CD4-positive, alpha-beta T cell treated with Interleukin-4 for 1 hour (primary cell): ENCODE measurements at places on chromosomes 11 and 22.
A peak's percentile ranks its signal among the peaks of the same experiment; 100 is the strongest.

- no peak for DNase-seq
Measured at GRCh38 chr22:45867118-45867905, 109.7 kb downstream of the WNT7B start.

- DNase-seq = no peak
Measured at GRCh38 chr22:29907753-29908515, 25.0 kb downstream of the MTMR3 start.

DNA sequence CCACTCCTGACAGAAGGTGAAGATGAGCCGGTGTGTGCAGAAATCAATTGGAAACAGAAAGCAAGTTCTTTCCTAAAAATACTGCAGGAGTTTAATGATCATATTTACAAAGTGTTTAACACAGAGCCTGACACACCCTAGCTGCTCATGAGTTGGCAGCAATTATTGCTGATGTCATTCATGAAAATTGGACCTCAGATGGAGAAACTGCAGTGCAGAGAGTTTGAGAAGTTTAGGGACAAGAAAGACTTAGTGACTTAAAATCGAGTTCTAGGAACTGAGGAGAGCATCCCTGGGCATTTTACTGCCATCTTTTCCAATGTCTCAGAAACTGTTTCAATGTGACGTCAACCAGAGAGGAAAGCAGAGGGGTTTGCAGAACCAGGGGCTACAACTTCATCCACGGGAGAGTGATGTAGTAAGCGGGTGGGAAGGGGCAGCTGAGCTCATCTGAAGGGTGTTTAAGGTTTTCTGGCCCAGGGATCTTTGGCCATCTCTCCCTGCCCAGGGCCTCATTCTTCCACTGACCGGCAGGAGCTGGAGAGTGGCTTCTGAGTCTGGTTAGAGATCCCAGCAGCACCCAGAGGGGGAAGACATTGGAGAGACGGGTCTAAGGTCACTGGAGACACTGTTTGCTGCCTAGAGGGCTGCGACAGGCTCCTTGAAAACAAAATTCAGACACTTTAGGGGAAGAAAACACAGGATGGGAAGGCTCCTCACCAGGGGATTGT lies 21.1 kb upstream of the IGLL5 start:
- DNase-seq = no peak

DNA sequence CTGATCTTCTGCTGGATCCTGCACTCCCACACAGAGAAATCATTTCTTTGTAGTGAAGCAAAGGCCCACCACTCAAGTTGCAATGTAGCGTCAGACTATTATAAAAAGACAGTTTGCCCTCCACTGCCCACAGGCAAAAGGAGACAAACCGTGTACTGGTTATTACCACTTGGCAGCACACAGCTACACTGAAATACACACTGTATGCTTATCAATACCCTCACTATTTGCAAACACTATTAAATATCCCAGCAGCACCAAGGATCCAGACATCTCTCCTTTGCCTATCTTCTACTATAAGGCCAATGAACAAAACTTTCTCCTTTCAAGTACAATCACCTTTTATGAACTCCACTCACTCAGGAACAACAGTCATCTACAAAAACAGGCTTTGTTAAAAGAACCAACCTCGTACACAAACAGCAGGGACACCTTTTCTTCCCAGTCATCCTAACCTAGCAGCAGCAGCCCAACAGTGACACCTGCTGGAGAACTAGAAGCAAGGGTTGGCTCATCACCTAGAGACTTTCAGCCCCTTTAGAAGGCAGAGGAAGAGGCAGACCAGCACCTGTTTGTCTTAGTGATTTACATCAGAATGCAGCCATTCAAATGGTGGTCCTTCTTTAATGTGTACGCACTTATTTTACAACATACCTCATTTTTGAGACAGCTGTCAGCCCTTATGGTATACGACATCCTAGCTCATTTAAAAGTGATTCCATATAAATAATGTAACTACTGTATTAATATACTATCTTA lies 56.1 kb downstream of the AMBRA1 start:
- peak; percentile 63 for DNase-seq

- no peak for DNase-seq
Measured at GRCh38 chr11:101363706-101364275, 220.0 kb downstream of the TRPC6 start.

GRCh38 chr22:49294656-49295464 lies 532.8 kb downstream of the BRD1 start:
- DNase-seq = no peak

DNA sequence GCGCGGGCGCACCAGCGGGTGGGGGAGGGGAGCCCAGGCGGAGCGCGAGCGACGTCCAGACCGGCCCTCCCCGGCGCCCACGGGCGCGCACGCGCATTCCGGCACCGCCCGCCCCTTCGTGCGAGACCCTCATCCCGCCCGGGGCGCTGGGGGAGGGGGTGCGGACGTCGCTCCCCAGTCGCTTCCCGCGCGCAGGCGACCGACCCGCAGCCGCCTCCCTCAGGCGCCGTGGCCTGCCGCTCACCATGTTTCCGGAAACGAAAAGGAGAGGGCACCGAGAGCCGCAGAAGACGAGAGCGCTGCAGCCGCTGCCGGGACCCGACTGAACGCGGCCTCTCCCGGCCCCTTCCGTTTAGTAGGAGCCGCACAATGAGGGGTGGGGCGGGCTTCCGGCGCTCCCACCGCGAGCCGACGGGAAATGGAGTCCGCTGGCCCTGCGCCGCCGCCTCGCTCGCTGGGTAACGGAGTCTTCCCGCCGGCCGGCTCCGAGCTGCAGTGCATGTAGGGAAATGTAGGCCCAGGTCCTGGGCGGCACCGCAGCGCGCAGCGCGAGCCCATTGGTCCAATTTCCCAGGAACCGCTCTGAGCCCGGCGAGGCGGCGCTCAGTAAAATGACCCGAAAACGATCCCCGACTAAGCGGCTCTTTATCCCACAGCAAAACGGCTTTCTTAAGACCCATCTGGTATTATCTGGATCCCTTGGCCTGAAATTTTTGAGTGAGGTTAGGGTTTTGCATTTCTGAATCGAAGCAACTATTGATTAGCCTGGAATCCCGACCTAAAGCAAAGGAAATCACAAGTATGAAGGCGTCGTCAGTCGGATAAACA lies at the start of gene CFL1:
TSS of gene CFL1 (minus strand) at position 328 of the 828 bp plus-strand sequence. CDS start at position 247, 81 bp downstream.
- peak; percentile 97 for DNase-seq

DNA sequence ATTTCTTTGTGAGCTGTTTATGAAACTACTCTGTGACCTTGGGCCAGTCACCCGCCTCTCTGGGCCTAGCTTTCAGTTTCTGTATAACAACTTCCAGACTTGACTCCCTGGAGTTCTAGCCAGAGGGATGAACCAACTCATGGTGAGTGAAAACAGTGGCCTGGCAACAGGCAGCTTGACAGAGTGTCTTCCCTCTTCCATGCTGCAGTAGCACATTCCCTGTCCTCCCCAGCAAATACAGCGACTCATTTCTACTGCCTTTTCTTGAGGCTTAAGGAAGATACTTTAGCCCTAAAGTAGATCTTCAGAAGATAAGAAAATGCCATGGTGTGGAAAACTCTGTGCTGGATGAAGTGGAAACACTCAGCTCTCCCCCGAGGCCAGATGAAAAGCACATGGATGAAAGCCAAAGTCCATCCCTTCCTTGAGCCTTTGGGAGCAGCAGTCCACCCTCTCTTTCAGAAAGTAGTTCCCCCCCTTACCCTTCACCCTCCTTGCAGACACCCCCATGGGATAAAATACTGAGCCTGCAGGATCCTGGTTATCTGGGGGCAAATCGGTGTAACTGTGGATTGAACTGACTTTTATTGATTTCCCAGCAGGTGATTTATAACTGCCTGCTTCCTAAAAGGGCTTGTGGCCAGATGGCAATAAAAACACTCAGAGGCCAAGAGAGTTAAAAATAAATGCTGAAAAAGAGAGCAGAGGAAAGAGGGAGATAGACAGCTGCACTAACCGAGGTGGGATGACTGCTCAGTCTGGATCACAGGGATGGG lies 24.1 kb downstream of the IRAG1 start:
- DNase-seq = no peak

- no peak for DNase-seq
Measured at GRCh38 chr22:50264104-50264745, 2.7 kb upstream of the MAPK12 start.

- DNase-seq = no peak
Measured at GRCh38 chr22:31625661-31626426, 36.2 kb downstream of the PISD start.

DNA sequence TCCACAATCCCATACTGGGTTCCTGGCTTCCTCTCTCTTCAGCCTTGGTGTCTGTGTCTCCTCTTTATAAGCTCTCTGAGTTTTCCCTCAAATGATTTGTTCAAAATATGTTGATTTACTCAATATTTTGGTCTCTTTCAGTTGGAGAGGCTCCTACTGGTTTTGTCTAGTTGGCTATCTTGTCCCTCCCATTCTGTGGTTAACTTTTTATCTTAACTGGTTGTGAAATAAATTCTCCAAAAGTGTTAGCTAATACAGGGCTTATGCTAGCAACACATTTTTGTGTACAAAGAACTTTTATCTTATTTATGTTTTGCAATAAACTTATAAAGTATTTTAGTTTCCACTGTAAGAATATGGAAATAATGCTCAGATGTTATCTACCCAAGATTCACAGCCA lies 200.9 kb downstream of the AASDHPPT start:
- no peak for DNase-seq

DNA sequence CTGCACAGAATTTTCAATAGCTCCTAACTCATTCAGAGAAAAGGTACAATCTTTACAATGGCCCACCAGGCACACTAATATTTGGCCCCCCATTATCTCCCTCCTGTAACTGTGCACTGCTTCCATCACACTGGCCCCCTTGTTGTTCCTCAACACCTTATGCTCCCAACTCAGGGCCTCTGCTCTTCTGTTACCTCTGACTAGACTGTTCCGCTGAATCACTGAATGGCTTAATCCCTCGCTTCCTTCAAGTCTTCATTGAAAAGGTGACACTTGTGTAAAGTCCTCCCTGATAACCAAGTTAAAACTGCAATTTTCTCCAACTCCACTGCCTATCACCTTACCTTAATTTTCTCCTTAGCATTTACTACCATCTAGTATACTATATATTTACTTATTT lies 21.8 kb downstream of the PIK3C2A start:
- no peak for DNase-seq

DNA sequence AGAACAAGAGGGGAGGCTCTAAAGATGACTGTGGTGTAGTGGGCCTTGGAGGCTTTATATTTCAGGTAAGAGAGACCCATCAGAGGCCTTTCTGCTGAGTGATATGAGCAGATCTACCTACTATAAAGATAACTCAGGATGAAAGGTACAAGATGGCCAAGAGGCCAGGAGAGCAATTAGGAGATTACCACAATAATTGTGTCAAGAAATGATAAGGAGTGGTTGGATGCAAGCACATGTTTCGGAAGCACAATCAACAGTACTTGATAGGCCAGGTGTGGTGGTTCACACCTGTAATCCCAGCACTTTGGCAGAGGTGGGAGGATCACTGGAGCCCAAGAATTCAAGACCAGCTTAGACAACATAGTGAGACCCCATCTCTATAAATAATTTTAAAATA lies 43.8 kb downstream of the SIK3 start:
- no peak for DNase-seq

GRCh38 chr22:25051073-25051472 lies 98.6 kb downstream of the KIAA1671 start:
- no peak for DNase-seq

DNA sequence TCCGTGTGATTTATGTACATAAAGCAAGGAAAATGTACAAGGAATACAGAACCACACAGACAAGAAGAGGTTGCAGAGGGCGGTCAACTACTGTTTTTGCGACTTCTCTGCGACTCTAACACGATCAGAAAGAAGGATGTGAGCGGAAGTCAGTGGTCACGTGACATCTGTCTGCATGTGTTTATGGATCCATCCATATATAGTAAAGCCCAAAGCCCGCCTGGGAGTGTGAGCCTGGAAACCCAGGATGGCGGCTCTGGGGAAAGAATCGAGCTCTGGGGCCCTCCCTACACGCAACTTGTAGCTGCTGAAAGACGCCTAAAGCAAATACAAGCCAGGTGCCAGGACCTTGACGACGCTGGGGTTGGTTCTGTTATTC lies 8.8 kb downstream of the OSBPL5 start:
- DNase-seq = no peak

DNA sequence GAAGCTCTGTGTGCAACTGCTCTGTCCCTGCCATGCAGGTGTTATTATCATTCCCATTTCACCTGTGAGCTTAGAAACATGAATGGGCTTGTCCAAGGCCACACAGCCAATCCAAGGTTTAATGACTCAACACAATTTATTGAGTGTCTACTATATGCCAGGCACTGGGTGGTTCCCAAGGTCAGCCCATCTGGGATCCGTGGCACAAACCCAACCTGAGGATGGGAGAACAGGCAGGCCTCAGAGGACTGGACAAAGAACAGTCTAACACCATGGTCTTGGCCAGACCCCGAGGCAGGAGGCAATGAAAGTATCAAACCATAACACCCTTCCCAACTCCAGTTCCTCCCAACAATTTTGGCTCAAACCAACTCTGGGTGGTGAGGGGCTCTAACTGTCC lies 15.7 kb downstream of the SPATA19 start:
- DNase-seq = no peak

GRCh38 chr11:65131417-65131776 lies 2.9 kb downstream of the SYVN1 start:
- peak; percentile 6 for DNase-seq

- DNase-seq = no peak
Measured at GRCh38 chr11:125049164-125049792, 13.8 kb upstream of the SLC37A2 start.

DNA sequence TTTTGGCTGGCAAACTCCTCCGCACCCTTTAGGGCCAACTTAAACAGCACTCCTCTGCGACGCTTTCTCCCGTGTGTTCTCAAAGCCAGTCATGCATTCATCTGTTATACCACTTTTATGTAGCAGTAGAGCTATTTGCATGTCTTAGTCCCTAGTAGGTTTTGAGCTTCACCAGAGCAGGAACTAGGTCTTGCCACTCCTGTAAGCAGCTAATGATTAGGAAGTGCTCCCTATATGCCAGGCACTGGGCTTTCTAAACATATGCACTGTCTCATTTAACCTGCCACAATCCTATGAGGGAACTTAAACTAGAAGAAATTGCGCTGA lies 180.8 kb downstream of the DBX1 start:
- DNase-seq = no peak

- DNase-seq = no peak
Measured at GRCh38 chr11:63929616-63930015, 9.2 kb upstream of the NAA40 start.

- no peak for DNase-seq
Measured at GRCh38 chr22:33844273-33844672, 76.0 kb downstream of the LARGE1 start.

DNA sequence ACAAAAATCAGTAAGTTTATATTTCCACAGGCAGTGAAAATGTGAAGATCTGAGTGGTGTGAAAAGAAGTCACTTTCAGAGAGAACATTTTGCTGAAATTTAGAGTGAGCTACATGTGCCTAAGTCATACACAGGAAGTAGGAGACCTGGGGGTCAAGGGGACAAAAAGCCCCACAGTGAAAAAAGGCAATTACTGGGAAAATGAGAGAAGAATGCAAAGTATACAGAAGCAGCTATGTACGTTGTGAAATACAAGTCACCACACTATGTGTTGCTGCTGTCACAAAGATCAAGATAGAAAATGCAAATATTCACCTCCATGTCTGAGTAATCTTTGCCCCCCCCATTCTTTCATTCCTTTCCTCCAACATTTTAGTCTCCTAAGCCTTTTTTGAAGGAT lies 21.6 kb upstream of the SESN3 start:
- DNase-seq = no peak
